ENCODE measurements at places on chromosomes 1 and 21.

DNA sequence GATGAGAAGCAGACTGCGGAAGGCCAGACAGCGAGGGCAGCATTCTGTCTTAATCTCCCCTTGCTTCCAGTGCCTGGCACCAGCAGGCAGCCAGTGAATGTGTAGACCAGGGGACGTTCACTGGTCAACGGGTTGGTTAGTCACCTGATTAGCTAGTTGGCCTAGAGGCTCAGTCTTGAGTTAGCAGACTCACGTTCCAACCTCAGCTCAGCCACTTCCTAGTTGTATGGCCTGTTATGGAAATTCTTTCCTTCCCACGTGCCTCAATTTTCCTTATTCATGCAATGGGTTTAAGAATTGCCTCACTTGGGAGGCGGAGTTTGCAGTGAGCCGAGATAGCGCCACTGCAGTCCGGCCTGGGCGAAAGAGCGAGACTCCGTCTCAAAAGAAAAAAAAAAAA lies 249.6 kb upstream of the TMEM51 start:
- no peak for DNase-seq

- no peak for DNase-seq
These were observed 32.3 kb downstream of the CCN1 start for GRCh38 chr1:85612704-85613361.

- DNase-seq, result no peak
These were observed 23.4 kb downstream of the NFASC start for GRCh38 chr1:204894031-204894430.

- DNase-seq, result no peak
These were observed 5.9 kb downstream of the CLCA2 start for GRCh38 chr1:86429835-86430234.

DNA sequence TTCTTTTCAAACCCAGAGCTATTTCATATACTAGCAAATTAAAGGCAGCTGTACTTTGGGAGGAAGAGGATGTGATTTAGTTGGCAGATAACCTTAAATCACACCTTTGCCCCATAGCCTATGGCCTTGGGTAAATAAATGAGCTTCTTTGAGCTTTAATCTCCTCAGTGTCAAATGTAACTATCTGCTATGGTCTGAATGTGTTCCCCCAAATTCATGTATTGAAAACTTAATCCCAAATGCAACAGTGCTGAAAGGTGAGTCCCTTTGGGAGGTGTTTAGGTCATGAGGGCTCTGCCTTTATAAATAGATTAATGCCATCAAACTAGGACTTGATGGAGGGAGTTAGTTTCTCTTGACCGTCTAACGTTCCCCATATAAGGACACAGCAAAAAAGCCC lies 85.8 kb downstream of the LTN1 start:
- DNase-seq, result no peak

GRCh38 chr1:29393451-29393826 lies 157.1 kb downstream of the PTPRU start:
- DNase-seq, result no peak

- DNase-seq, result no peak
These were observed 14.3 kb upstream of the LRP8 start for GRCh38 chr1:53341961-53342707.

DNA sequence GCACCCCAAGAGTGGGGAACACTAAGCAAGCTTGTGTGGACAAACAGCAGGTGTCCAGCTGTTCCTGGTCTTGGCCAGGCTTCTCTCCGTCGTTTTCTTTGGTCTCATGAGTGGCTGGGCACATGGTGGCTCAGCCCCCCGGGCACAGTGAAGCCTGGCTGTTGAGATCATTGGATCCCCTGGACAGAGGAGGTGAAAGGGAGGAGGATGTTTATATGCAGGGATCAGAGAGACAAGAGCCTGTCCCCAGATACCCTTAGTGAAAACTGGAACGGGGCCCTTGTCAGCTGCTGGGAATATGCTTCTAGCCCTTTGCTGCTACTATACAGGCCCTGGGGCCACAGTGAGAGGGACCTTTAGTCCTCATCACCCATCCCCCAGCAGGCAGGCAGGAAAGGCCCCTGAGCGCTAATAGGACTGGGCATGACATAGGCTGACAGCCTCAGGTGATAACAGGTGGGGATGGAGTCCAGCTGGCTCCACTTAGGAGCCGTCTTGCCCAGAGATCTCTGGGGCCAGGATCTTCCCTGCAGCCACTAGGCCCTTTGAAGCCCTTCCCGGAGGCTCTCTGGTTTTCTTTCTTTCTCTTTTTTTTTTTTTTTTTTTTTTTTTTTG lies 16.4 kb downstream of the EPHA8 start:
- no peak for DNase-seq

GRCh38 chr1:38190983-38191382 lies 144.4 kb upstream of the POU3F1 start:
- DNase-seq, result no peak

DNA sequence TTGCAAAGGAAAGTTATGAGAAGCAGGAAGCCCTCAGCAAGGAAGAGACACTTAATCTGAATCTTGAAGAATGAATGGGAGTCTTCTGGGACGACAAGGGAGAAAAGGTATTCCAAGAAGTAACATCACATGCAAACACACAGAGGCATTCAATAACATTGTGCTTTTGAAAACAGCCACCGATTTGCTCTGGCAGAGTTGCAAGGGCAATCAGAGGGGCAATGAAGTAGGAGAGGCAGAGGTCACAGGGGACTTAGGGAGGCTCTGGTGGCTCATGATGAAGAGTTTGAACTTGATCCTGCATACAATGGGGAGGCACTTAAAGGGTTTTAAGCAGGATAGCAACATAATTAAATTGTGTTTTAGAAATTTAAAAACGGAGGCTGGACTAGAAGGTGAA lies 107.7 kb downstream of the DDX20 start:
- DNase-seq, result no peak

GRCh38 chr1:26391450-26391849 lies 18.9 kb upstream of the ZNF683 start:
- peak; percentile 19 for DNase-seq

DNA sequence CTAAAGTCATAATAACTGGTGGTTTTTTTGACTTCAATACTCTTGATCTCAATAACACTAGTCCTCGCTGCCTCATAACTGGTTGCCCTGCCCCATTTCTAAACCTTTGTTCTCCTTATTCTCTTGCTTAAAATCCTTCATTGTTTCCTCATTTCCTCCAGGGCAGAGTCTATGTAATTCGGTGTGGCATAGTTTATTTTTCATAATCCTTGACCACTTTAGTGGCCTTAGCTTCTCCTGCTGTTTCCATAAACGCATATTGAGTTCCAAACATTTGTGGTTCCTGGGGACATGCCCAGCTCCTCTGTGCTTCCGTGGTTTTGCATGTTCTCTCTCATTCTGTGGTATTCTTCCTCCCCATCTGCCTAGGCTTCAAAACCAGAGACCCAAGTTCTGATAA lies 19.0 kb upstream of the TLCD4 start:
- DNase-seq, result no peak

DNA sequence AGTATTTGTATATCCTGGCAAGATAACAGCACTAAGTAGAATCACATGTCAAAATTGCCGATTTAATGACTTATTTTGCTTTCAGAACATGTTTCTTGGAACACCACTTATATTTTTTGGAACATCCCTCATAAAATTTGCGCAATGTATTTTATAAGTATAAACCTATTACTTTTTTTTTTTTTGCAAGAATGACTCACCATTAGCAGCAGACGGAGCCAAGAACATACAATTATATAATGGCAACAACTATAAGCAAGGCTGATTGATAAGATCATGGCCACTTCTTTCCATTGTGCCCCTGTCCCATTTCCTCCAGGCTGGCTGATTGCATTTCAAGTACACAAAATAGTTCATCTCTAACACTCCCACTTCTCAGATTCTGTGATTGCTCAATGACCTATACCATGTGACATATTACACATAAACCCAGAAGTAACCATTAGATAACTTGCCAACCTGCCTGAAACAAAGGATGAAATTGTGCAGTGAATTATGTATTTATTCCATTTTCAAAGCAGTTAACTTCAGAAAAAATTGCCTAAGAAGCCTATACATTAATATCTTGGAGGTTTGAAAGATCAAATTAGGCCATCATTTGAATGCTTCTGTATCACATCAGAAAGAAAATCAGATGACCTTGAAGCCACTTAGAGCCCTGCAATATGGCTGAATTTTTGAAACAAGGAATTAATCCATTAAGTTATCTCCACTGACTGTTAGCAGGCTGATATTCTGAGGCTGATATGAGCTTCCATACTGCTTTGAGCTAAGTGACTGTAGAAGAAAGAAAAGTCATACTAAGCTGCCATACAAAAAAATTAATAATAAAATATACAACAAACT lies 77.8 kb upstream of the PRMT6 start:
- DNase-seq, result no peak

DNA sequence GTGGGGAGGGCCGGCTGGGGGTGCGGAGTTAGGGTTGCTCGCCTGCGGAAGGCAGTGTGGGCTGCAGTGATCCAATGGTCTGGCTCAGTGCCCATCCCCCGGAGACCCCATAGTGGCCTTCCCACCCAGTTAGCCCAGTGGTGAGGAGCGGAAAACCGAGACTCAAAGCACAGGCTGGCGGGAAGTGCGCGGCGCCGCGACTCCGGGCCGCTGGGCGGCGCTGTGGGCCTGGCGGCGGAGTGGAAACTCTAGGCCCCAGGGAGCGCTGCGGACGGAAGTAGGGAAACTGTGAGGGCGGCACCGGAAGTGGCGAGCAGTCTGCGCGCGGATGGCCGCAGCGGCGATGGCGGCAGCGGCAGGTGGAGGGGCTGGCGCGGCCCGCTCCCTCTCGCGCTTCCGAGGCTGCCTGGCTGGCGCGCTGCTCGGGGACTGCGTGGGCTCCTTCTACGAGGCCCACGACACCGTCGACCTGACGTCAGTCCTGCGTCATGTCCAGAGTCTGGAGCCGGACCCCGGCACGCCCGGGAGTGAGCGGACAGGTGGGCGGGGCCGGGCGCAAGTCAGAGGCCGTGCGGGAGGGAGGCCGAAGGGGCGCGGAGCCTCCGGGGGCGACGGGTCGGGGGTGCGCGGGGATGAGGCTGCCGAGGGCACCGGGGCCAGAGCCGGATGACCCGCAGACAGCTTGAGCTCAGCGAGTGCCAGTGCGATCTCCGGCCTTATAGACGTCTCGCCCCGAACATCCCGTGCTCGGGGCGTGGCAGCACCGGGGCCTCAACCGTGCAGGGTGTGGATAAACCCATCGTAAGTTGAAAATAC lies at the start of gene ADPRS:
Gene ADPRS, plus strand, starts transcription at position 316 of the 816 bp plus-strand sequence. Its CDS starts 13 bp downstream, at position 329.
- DNase-seq, result peak; percentile 83

DNA sequence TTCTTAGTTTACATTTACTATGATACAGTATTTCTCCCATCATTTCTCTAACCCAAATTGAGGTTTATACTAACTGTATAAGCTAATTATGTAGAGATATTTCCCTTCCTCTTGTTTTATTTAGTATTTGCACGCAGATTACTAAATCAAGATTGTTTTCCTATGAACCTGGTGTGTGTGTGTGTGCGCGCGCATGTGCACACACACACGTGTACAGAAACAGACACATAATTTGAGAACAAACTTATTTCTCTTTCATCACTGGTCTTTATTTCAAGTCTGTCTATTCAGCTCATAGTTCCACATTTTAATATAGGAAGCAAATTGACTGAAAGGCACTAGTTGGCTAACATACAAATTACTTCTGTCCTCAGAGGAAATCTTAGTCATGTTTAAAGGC lies 19.7 kb upstream of the COL24A1 start:
- no peak for DNase-seq

DNA sequence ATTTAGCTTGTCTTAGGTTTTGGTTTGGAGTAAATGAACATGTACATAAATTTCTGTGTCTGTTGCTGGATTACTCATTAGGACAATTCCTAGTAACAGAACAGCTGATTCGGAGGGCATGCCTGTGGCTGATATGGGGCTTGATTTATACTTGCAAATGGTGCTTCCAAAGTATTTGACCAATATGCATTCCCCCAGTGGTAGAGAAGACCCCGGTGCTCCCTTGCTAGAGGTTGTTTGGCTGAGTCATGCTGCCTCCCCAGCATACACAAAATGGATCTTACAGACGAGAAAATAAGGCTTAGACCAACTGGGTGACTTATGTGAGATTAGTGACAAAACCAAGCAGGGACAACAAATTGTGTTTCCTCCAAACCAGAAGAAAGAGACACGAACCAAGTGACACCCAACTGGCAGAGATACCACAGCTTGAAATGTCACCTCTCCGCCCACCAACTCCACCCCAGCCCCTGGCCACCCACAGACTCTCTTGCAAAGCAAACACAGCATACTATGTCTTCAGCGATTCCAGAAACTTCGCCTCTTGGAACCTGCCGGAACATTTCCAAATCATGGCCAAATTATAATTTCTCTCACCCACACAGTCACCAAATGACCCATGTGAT lies 75.9 kb upstream of the ETS2 start:
- no peak for DNase-seq

DNA sequence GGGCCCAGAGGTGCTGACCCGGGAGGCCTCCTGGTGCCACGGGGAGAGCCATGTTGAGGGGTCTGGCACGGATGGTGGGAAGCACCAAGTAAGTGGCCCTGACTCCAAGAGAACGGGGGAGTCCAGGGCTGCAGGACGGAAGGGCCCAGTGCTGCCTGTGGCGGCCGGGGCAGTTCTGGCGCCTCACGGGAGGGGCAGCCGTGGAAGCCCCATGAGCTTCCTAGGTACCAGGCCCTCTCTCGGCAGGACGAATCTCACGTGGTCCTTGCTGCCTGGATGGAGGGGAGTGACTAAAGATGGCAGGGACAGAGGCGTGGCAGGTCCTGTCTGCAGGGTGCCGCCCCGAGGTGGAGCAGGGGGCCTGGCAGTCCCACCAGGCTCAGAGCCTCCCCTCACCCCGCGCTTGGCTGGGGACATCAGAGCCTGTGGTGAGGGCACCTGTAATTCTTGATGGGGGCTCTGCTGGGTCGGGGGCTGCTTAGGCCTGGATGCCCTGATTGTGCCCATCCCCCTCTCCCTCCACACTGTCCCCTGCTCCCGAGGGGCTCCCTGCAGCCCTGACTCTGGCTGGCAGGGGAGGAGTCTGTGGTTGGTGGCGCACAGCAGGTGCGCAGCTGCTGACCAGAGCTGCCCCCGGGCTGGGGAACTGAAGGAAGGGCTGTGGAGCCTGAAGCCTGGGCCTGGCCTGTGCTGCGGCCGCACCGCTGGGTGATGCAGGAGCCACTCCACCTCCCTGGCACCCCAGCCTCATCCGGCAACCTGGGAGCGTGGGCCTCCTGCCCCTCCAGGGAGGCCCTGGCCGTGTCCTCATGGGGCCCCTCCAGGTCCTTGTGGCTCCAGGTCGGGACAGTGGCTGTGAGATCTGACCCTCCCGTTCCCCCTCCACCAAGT lies 31.4 kb downstream of the POFUT2 start:
- DNase-seq, result no peak

- DNase-seq, result no peak
These were observed 48.6 kb downstream of the RPS6KA1 start for GRCh38 chr1:26578167-26578566.

- no peak for DNase-seq
These were observed 8.9 kb downstream of the ACTRT2 start for GRCh38 chr1:3029991-3030662.

- no peak for DNase-seq
These were observed 28.5 kb upstream of the ECE1 start for GRCh38 chr1:21318714-21319159.

GRCh38 chr1:67916140-67916886 lies 83.0 kb upstream of the GNG12 start:
- no peak for DNase-seq
